ENCODE measurements at places on chromosomes 5 and 9.

- DNase-seq = no peak
Measured at GRCh38 chr5:174236070-174236469, 190.6 kb downstream of the NSG2 start.

- DNase-seq = no peak
Measured at GRCh38 chr5:40628407-40628806, 51.3 kb upstream of the PTGER4 start.

DNA sequence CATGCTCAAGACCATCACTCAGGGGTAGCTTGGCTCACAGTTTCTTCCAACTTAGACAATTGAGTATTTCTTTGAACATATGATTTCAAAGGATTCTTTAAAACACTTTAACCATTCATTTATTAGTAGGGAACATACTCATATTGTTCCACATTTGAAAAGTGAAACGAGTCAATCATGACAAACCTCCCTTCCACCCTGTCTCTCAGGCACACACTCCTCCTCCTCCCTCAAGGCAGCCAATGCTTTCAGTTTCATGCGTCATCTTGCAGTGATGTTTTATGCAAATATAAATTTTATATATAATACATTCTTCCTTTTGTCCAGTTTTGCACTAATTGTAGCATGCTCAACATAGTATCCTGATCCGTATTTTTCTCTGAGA is 126.0 kb upstream of the BOD1 start:
- DNase-seq = peak; percentile 69

GRCh38 chr5:11324521-11325289 is 563.7 kb upstream of the DAP start:
- no peak for DNase-seq

DNA sequence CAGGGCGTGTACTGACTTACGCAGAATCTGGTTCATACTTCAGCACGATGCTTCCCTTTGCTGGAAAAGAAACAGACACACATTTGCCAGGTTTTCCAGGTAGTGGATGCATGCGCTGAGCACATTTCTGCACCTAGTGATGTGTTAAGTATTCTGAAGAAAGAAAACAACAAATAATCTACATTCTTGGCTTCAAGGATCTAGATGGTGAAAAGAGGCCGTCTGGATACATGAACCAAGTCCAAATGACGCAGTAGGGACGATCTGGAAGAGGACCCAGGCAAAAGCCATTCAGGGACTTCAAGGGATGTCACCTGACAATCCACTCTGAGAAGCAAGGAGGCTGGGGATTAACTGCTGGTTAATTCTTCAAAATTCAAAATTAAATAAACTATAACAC is 30.4 kb downstream of the NSUN2 start:
- DNase-seq = no peak

GRCh38 chr5:170348137-170348633 is 41.0 kb downstream of the KCNMB1 start:
- no peak for DNase-seq

DNA sequence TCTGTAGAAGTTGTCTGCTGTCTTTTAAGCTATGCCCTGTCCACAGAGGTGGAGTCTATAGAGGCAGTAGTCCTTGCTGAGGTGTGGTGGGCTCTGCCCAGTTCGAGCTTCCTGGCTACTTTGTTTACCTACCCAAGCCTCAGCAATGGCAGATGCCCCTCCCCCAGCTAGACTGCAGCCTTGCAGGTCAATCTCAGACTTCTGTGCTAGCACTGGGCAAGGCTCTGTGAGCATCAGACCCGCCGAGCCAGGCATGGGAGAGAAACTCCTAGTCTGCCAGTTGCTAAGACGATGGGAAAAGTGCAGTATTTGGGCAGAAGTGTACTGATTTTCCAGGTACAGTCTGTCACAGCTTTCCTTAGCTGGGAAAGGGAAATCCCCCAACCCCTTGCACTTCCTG is 694.1 kb upstream of the CDH6 start:
- DNase-seq = no peak

- DNase-seq = no peak
Measured at GRCh38 chr5:113232221-113232620, 202.6 kb downstream of the TSSK1B start.

- DNase-seq = no peak
Measured at GRCh38 chr9:124427281-124427680, 12.0 kb upstream of the PSMB7 start.

- no peak for DNase-seq
Measured at GRCh38 chr9:85630676-85631075, 111.1 kb downstream of the AGTPBP1 start.

DNA sequence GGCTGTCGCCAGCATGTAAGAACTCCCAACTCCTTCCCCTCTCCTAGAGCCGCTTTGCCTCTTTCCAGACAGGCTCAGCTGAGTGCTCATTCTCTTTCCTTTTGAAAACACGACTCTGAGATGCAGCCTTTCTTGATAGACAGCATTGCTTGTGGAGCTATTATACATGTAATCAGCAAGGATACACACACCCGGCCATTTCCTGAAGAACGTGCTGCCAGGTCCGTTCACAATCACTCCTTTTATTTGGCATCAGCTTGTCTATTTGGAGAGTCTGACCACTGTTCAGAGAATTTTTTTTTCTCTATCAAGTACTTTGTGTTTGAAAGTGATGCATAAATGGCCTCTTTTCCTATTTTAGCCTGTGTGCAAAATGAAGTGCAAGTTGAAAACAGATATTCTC is 328.7 kb downstream of the MARCHF11 start:
- DNase-seq = no peak

DNA sequence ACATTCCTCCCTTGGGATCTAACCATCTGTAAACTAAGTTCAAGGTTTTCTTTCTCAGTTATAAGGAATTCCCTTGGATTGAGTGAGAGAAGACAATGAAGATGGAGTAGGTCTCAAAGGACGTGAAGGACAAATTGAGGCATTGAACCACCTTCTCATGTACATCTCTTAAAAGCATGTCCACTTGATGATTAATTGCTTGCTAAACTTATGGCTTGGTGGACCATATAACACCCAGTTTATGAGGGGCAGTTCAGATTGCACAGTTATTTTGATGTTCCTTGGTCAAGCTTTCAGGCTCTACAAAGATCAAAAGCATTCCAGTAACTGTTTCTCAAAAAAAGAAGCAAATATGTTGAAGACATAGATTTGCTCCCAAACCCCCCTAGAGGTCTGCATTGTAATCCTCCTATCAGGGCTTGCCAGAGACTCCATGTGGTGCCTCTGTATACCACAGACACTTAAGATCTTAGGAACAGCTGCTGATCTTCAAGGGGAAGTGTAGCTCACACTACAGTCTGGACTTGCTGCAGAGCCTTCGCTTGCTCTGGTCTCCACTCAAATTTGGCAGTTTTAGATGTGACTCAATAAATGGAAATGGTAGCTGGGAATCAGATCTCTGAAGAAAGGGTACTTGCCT is 56.9 kb upstream of the ALDH1A1 start:
- no peak for DNase-seq

- DNase-seq = no peak
Measured at GRCh38 chr5:61159070-61159469, 3.2 kb downstream of the SMIM15 start.

DNA sequence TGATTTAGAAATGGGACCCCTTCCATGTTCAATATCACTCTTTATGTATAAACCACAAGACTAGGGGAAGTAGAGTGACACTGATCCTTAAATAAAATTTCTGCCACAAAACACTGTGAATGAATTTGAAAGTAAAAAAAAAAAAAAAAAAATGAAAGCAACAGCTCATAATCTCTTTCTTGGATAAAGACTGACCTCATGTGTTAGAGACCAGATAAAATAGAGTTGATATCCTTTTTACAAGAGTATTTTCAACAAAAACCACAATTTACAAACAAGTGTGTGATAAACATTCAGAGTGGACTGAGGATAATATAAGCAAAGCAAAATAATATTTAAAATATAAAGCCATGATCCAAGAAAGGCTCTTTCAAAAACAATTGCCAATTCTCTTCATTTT is 180.2 kb downstream of the FBXL17 start:
- no peak for DNase-seq

GRCh38 chr5:130871346-130872086 is 293.5 kb downstream of the HINT1 start:
- DNase-seq = no peak

DNA sequence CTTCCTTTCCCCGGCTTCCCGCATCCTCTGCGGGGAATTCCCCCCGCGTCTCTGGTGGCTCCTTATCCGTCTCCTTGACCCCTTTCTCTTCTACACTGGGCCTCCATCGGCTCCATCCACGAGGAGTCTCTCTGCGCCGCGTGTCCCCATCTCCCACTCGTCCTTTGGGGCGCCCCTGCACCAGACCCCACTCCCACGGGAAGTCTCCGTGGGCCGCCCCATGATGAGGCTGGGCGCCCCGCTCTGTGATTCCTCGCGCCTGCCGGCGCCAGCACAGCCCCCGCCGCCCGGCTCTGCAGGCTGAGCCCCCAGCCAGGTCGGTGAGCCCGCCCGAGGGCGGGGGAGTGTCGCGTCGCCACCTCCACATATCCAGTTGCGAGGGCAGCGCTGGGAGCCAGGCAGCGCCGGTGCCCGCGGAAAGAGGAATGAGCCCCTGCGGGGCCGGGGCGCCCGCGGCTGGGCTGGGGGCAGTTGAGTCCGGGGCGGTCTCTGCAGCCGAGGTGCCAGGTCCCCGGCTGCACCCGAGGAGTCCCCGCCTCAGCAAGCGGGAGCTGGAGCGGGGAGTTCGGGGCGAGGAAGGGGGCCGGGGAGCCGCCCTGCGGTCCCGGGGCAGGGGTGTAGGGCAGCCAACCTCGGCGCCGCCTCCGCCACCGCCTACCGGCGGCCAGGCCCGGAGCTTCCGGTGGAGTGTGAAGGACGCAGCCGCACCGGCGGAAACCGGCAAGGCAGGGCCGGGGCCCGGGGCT is 2.1 kb upstream of the TRAF1 start:
- DNase-seq = peak; percentile 67

DNA sequence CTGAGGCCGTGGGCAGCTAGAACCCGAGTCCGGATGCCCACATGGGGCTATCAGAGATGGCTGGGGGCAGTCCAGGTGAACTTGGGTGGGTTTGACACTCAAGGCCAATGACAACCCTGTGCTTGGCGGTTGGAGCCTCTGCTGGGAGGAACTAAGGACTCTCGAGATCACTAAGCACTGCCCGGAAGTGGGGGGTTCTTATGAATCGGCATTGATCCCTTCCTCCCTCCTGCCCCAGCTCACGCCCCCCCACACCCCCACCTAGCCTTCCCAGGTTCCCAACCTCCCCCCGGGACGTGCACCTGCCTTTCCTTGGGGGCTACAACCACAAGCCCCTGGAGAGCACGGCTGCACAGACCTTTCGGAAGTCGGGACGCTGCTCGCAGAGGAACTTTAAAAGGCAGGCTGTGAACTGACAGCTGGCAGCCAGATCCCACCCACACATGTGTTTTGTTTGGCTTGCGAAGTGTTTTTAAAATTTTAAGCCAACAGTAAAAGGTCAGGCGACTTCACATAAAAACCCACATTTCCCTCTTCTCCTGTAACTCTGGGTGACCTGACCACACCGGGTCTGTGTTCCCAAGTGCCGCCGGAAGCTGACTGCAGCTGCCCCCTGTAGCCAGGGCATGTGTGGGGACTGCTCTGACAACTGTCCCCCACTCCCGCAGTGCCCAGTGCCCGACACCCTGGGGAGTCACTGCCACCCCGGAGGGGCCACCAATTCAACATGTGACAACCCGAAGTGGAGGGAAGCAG is 5.1 kb upstream of the RALGDS start:
- peak; percentile 80 for DNase-seq

DNA sequence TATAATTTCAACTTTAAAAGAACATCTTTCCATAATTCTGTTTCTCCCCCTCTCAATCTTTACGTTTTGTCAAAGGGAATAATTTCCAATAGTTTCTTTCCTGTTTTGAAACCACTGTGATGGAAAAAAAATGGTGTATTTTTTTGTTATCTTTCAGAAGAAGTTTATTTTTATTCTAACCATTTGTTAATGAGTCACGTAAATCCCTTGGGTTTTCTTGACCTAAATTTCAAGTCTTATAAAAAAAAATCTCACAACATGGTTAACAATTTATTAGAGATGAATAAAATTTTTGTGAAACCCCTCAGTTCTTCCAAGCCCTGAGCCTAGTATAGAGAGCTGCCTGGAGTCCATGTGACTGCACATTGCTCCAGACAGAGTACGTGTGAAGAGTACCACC is 106.1 kb upstream of the FBXL17 start:
- no peak for DNase-seq

DNA sequence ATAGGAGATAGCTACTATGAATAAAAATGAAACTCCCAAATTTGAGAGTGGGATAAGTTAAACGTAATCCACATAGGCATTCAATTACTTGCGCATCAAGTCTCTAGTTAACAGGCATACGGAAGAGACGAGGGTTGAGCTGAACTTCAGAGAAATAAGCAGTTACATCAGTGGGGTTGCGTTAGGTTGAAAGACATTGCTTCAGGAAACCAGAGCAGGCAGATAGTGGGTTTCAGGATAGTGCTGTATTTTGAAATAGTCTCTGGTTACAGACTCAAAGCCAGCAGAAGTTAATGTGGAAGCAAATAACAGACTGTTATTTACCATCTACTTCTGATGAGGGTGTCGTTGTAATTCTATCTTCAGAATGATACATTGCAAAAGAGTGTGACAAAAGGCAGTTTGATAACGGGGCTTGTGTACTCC is 533.4 kb downstream of the PDE4D start:
- DNase-seq = no peak

- no peak for DNase-seq
Measured at GRCh38 chr9:97316904-97317303, 9.4 kb downstream of the CCDC180 start.

DNA sequence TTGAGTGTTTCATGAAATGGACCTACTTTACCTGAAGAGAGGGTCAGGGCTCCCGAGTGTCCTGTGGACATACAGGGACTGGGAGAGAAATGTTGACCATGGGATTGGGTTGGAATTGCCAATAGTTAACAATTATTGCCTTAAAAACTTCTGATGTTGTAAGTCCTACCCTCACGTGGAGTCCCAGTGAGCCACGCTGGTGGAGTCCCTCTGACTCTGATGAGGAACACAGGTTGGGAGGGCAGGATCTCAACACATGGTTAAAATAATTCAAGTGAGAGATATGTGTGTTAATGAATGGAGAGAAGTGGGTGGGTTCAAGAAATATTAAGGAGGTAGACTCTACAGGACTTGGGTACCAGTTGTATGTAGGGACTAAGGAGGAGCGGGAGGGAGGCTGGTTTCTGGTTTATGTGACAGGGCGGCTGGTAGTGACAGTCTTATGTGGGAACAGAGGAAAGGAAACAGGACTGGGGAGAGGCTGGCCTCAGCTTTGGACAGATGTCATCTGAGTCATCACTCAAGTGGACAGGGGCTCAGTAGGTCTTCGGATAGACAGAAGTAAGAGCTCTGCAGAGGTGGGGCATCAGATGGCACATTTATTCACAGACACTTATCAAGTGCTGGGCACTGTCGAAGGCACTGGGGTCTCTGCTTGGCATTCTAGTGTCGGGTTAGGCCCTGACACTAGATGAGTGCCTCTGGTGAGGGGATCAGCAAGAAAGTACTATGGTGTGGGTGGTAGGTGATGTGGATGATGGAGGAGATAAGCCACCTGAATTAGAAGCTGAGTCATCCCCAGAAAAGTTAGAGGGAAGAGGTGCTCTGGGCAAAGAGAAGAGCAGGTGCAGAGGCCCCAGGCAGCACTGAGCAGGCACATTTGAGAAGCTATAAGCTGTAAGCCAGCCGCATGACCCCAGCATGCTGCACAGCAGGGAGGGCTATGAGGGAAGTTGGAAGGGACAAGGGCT is 27.2 kb downstream of the MAML1 start:
- peak; percentile 45 for DNase-seq

GRCh38 chr5:115553082-115553481 is 8.5 kb upstream of the FEM1C start:
- DNase-seq = no peak
